ENCODE measurements at places on chromosomes 12 and 14.

GRCh38 chr14:60970146-60970545 is 10.7 kb downstream of the TRMT5 start:
- no peak for DNase-seq

GRCh38 chr12:108313606-108314351 is 25.3 kb downstream of the CMKLR1 start:
- no peak for DNase-seq

- no peak for DNase-seq
These were observed 19.6 kb upstream of the MMP19 start for GRCh38 chr12:55862286-55862685.

GRCh38 chr14:102544747-102545460 is 35.3 kb upstream of the ANKRD9 start:
- DNase-seq = no peak

GRCh38 chr12:110176745-110177144 is 52.6 kb downstream of the IFT81 start:
- no peak for DNase-seq

GRCh38 chr12:130075497-130076076 is 86.7 kb upstream of the FZD10 start:
- DNase-seq = no peak
